Right ventricle myocardium inferior (tissue), 1 donor: ENCODE measurements at places on chromosomes 6 and 20. TPM values are rescaled to one million over a fixed set of nuclear protein-coding genes. Genes with fewer than 3 reads are reported as not detected.

GRCh38 chr6:157228426-157229131 lies 94.7 kb downstream of the TMEM242 start:
- DNase-seq = peak; percentile 54

DNA sequence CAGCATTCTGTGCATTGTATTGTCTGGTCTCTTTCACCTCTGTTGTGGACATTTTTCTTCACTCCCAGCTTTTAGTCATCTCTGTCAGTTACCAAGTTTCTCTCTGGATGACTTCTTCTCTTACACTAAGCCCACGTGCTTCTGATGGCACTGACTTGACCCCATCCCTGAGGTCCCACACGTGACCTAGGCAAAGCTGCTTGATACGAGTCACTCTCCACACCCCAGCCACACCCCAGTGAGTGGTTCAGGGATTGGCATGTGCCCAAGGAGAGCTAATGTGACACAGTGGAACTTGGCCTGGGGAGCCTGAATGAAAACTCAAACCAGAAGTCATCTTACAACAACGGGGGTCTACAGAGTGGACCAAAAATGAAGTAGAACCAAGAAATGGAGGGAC lies 32.2 kb downstream of the HTR1E start:
- no peak for DNase-seq

- DNase-seq = peak; percentile 81
These were observed 20.9 kb downstream of the DEF6 start for GRCh38 chr6:35318196-35319171.

GRCh38 chr20:10987651-10988383 lies 314.0 kb upstream of the JAG1 start:
- no peak for DNase-seq

PRSS35 gene
- total RNA-seq = not detected

- DNase-seq = no peak
These were observed 141.6 kb upstream of the THBS2 start for GRCh38 chr6:169395080-169395805.

- no peak for DNase-seq
These were observed 429.0 kb upstream of the NRSN1 start for GRCh38 chr6:23696992-23697391.

DNA sequence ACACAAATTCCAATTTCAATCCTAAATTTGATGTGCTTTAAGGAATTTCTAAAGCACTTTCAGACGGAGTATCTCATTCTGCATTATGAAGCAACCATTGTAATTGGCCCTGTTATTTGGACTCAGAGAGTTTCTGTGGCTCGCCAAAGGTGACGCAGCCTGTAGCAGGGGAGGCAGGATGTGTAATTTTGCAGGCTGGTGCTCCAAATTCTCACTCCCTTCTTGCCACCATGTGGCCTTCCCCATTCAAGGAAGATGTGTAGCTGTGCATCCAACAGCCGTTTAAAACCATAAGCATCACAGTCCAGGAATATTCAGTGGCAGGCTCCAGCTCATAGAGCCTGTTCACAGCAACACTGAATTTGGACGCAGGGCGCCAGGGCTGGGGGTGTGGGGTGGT lies 45.8 kb downstream of the AGPAT4 start:
- DNase-seq = no peak

DNA sequence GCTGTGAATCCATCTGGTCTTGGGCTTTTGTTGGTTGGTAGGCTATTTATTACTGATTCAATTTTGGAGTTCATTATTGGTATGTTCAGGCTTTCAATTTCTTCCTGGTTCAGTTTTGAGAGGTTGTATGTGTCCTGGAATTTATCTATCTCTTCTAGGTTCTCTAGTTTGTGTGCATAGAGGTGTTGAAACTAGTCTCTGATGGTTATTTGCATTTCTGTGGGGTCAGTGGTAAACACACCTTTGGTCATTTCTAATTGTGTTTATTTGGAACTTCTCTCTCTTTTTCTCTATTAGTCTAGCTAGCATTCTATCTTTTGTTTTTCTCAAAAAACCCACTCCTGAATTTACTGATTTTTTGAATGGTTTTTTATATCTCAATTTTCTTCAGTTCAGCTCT lies 70.1 kb upstream of the IRAK1BP1 start:
- DNase-seq = no peak

GRCh38 chr6:4459032-4459431 lies 317.2 kb upstream of the CDYL start:
- no peak for DNase-seq

DNA sequence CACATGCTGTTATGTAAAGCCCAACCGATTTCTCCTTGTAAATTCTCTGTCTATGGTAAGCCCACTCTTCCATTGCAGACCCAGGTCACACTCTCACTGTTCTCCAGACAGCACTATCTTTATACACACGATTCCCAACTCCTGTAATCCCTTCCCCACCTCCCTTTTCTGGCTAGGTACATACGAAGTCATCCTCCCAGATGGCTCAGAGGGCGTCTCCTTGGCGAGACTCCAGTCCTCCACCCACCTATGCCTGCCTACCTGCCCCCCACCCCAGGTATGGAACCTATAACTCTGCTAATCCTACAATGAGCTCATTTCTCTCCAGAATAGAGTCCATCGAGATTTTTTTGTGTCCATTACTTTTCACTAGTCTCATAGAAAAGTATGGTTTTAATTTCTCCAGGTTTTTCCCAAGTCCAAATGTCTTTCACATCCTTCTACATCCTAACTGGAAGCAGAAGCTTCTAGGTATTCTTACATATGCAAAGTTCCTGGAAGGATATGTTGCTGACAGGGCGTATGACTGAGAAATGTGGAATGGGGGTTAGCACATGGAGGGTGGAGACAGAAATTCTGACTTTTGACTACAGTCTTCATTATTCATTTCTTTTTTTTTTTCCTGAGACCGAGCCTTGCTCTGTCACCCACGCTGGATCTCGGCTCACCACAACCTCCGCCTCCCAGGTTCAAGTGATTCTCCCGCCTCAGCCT lies 22.8 kb downstream of the SCML4 start:
- DNase-seq = no peak

- DNase-seq = no peak
These were observed 90.0 kb downstream of the PERP start for GRCh38 chr6:138017166-138017757.

C6orf118 gene
- not detected for total RNA-seq

DNA sequence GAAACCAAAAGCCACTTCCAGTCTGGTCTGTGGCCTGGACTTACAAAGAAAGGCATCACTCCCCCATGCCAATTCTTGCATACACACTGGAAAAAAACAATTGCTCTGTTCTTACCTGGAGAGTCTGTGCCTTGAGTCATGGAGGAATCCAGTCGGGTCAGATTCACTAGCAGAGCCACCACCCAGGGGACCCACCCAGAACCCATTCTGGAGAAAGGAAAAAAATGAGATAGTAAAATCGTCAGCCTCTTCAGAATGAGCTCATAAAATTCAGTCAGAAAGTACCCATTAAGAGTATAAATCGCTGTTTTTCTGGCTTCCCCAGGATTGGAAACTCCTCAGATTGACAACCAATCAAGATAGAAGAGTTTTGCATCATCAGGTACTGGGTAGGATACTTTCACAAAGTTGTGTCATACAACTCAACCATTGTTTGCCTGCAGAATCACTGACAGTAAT lies at the start of gene HLA-DOB:
Gene HLA-DOB, minus strand, starts transcription at position 257 of the 459 bp plus-strand sequence. Its CDS starts 51 bp downstream, at position 206.
- no peak for DNase-seq

DNA sequence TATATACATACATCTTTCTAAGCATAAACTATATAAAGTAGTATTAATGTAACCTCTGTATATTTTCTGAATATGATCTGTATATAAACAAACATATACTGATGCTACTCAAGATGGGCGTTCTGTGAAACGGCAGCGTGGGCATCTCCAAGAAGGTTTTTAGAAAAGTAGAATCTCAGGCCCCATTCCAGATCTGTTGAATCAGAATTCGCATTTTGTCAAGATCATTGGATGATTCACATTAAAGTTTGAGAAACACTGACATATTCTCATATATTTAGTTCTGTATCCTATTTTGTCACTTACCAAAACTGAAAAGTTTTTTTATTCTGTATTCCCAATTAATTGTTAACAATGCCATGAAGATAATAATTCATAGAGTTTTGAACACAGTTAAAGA lies 5.5 kb downstream of the C6orf141 start:
- DNase-seq = no peak

NKAPL gene
- 7.4 TPM for total RNA-seq

DNA sequence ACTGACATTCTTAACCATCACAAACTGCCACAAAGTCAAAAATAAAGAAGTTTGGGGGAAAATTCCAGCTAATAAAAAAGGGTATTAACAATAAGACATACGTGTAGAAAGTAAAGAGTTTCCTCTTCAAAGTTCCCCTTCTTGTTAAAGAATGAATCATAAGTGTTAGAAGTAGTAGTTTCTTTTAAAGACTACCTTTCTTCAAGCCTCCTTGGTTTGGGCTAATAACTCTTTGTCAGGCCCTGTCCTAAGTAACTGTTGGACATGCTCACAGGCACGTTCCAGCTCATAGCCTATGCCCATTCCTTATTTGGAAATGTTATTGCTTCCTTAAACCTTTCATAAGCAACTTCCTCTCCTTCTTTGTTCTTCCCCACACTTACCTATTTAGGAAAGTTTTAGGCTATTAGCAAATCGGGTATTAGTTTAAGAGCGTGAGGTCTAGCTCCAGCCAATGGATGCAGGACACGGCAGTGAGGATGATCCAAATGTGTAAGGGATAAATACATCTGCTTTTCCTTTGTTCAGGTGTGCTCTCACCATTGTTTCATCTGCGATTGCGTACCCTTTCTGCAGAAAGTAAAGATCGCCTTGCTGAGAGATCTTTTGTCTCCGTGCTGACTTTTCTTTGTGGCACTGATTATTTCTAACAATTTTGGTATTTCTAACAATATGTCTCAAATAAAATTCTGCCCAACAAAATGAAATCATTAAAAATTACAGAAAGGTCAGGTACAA lies 64.9 kb downstream of the CHD6 start:
- no peak for DNase-seq

CLPSL2 gene
- total RNA-seq = not detected

EGFL8 gene
- total RNA-seq = 7.8 TPM

- peak; percentile 74 for DNase-seq
These were observed 70.8 kb upstream of the FOXC1 start for GRCh38 chr6:1538810-1539478.

- DNase-seq = no peak
These were observed 21.1 kb downstream of the PDRG1 start for GRCh38 chr20:31930779-31931178.

DNA sequence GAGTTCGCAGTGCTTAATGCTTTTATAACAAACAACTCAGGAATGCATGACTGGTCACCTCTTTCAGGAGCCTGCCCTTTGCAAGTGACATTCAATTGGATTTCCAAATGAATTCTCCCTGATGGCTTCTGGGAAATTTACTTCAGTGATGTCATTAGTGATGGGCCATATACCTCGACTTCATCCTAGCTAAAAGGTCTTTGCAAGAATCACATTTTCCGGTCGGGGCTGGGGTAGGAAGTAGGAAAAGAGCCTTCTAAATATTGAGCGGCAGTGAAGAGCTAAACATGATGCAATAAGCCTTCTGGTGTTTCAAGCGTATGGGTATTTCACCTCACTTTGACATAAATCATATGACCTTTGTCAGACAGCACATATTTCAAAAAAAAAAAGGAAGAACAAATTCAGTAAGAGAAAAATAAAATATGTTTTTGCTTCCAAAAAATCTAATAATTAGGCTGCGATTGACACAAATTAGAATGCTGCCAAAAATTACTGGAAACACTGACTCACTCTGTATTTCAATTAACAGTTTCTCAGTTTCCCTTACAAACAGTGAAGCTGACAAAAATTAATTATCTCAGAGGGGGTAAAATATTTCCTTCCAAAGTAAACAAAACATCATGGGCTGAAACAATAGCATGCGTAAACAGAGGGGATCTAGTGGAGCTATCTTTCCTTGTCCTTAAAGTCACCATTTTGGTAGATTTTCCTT lies 39.8 kb downstream of the ADTRP start:
- no peak for DNase-seq

DLL1 gene
- 21.5 TPM for total RNA-seq

GRCh38 chr6:30766461-30767157 lies 22.3 kb upstream of the IER3 start:
- no peak for DNase-seq

NFATC2 gene
- 2.1 TPM for total RNA-seq

ADGRF4 gene
- not detected for total RNA-seq

DNA sequence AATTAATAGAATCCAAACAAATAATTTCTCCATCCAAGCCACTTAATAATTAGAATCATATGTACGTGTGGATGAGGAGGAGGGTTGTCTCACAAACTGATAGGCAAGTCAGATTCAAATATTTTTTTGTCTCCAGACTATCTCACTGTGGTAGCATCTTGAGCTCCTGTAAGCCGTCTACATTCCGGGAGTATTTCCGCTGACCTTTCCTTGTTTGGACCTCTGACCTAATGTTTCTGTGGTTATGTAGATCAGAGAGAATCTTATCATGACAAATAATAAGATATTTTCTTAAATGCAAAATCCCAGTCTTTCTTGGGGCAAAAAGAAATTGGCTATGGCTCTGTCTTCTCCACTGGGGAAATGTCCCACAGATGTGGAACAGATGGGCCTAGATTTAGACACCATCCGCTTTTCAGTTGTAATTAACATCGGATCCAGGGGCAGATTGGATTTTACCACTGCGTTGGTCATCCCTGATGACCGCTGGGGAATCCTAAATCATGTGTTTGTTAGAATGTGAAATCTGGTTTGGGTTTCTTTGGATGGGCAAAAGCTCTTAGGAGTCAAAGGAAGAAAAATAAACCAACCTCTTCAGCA lies 197.1 kb upstream of the RIN2 start:
- DNase-seq = no peak

DNA sequence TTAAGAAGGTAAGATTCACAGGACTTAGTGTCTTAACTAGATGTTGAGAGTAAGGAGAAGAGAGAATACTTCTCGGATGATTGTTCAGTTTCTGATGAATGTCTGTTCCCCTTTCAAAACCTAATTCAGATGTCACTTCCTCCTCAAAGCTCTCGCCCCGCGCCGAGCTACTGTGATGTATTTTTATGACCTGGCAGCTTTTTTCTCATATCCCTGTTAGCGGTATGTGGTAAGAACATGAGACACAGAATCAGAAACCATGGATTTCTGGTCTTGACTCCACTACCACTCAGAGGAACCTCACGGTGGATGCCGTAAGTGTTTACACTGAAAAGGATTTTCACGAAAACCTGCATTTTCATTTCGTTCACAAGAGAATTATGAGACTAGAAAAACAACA lies 48.4 kb downstream of the CEP43 start:
- DNase-seq = peak; percentile 92

PTK6 gene
- total RNA-seq = 0.11 TPM

SFT2D1 gene
- total RNA-seq = 21.9 TPM

MMP24 gene
- 0.35 TPM for total RNA-seq

- DNase-seq = no peak
These were observed 736.1 kb downstream of the HDGFL1 start for GRCh38 chr6:23305325-23305943.

NOTCH4 gene
- 24.4 TPM for total RNA-seq

KIF6 gene
- total RNA-seq = 0.16 TPM
